ENCODE measurements at places on chromosomes 16 and 17.

DNA sequence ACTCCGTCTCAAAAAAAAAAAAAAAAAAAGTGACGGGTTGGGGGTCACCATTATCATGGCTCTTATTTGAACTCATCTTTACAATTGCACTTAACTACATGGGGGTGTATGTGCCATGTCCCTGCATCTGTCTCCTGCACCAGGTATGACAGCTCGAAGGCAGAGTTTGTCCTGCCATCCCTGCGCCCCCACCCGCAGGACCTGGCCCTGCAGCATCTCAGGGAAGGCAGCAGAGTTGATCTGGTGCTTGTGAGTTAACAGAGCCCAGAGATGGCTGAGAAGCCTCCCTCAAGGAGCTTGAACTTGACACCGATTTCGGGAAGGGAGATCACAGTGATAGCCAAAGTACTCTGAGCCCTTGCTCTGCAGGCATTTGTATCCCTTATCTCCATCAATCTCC is 44.8 kb downstream of the C16orf82 start:
- no peak for DNase-seq

- DNase-seq = no peak
Observed at GRCh38 chr17:28492352-28493310, 13.5 kb upstream of the FOXN1 start.

- peak; percentile 52 for DNase-seq
Observed at GRCh38 chr16:77675464-77676324, 46.6 kb upstream of the NUDT7 start.

GRCh38 chr17:66944351-66945146 is 20.0 kb upstream of the CACNG4 start:
- DNase-seq = no peak

DNA sequence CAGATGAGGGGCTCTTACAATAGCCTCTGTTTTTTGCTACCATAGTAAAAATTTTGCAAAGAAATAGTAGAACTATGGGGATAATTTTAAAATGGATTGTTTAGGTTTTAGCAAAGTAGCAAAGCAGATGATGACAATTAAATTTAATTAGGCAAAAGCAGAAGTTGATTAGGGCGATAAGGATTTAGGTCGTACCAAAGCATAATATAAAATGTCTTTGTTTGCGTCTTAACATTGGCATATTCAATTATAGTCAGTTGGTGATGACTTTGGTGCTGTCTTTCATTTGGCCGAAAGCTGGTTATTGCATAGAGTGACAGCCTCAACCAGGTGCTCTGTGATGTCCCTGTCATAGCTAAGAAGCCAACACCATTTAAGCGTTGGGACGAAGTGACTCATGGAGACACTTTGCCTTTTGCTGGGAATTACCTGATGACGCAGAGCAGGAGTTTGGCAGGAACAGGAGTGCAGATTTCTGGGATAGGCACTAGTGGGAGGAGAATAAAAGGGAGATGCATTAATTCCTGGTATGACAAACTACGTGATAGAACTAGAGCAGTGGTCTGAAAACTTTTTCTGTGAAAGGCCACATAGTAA is 38.3 kb downstream of the MAP2K6 start:
- no peak for DNase-seq

DNA sequence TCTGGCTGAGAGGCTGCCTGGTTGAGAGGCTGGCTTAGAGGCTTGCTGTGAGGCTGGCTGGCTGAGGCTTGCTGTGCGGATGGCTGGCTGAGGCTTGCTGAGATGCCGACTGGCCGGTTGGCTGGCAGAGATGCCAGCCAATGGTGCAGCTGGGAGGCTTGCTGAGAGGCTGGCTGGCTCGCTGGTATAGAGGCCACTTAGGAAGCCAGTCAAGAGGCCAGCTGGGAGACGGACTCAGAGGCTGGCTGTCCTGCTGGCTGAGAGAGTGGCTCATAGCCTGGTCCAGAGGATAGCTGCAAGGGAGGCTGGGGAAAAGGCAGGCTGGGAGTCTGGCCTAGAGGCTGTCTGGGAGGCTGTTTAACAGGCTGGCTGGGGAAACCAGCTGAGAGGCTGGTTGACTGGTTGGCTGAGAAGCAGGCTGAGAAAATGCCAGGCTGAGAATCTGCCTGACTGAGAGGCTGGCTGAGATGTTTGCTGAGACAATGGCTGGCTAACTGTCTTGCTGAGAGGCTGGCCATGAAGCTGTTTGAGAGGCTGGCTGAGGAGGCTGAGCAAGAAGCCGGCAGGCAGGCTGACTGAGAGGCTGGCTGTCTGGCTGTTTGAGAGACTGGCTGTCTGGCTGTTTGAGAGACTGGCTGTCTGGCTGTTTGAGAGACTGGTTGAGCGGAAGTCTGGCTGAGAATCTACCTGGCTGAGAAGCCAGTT is 37.5 kb upstream of the ACSM2B start:
- DNase-seq = no peak

DNA sequence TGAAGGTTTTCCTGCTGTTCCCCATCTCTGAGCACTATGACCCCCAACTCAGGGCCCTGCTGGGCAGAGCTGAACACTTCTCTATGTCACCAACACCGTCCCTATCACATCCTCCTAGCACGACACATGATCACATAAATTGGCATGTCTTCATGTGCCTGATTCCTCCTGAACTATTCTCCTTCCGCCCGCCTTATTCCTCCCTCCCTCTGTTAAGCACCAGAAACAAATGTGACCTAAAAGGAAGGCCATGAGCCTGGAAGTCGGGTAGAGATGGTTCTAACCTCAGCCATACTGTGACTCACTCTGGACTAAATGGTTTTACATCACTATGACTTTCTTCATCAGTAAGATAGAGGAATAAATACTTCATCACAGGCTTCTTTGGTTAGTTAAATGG is 80.8 kb upstream of the DYNLRB2 start:
- DNase-seq = no peak

DNA sequence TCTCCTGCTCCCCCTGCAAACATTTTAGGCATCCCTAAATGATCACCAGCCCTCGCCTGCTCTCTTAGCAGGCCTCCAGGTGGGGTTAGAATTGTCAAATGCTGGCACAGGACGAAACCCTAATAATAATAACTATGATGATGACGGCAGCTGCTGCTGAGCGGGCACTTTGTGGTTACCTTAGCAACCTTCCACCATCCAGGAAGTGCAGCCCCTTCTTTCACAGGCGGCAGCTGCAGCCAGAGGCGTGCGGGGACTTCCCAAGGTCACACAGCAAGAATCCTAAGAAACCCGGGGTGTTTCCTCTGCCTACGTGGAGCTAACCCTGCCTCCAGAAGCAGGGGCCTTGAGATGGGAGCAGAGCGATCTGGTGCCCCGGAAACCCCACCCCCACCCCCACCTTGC is 22.4 kb upstream of the EIF1 start:
- DNase-seq = no peak

- no peak for DNase-seq
Observed at GRCh38 chr16:72961863-72962262, 86.1 kb downstream of the ZFHX3 start.

DNA sequence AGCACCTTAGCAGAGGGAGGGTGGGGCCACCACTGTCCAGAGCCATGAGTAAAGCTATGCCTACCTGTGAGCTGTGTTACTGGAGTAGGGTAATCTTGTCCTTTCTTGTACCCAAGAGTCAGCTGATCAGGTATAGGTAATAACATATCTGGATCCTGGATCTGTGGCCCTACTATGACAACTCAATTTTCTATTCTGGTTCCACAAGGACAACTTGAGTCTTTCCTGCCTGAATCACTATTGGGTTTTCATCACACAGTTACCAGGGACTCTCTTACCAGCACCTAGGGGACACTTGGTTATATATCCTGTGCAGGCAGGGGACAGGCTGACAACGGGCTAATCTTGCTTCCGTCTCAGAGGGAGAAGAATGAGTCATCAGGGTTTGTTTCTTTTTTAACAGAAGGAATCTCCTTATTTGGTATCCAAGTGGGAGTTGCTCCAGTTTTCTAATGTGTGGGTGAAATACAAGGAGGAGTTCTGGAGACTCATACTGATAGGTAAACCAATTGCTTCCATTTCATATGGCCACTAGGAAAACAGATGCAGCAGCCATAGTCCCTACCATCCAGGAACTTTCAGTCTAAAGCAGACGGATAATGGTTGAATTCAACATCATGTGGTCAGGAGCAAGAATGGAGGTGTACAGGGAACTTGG is 6.8 kb downstream of the ZNF267 start:
- DNase-seq = no peak

- no peak for DNase-seq
Observed at GRCh38 chr16:68450741-68451255, 2.5 kb upstream of the SMPD3 start.

DNA sequence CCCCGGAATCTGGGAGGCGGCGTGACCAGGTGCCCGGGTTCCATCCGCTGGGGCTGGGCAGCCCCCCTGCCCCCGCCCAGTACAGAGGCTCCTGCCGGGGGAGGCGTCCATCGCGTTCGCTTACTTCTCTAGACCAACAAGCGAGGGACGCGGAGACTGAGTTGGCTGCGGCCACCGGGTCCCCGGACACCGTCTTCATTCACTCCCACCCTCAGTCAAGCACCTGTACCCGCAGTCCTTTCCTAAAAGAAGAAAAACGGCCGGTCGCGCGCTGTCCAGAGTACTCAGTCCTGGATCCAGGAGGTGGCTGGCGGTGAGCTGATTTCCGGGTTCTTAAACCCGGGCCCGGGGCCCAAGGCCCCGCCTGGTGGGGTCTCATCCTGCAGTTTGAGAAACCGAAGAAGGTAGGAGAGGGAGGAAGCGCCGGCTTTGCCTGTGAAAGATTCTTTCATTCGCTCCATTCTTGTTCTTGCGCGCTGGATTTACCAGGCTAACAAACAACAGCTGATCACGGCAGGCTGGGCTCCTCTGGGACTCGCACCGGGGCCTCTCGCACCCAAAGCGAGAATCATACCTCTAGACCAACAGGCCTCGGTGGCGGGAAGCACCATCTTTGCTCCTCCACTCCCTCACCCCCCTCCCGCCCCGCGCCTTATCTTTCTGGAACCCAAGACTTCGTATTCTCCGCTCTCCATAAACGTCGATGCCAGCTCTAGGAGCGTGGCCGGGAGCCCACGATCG is 17.4 kb upstream of the OR1F1 start:
- DNase-seq = no peak

DNA sequence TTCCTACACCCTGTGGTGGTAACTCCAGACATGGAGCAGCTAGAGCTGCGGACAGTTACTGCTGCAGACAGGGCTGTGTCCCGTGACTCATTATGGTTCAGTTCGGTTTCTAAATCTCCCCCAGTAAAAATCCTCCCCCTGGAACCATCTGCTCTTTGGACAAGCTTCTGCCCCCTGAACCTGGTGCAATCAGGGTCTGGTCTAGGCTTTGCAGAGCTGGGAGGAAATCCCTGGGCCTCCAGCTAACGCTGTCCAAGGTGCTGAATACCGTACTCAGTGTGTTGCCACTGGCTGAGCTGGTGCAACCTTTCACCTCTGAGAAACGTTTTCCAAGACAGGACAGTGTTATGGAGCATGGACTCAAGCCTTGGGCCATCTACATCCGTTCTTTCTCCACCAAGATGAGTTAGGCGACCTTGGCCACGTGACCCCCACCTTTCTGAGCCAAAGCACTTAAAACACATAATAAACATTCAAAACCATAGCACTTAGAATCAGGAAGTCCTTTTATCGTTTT is 142.0 kb downstream of the CPPED1 start:
- DNase-seq = peak; percentile 4

- no peak for DNase-seq
Observed at GRCh38 chr17:82234211-82235055, 5.6 kb downstream of the SLC16A3 start.

GRCh38 chr17:61532826-61533225 is 58.2 kb downstream of the NACA2 start:
- DNase-seq = no peak

DNA sequence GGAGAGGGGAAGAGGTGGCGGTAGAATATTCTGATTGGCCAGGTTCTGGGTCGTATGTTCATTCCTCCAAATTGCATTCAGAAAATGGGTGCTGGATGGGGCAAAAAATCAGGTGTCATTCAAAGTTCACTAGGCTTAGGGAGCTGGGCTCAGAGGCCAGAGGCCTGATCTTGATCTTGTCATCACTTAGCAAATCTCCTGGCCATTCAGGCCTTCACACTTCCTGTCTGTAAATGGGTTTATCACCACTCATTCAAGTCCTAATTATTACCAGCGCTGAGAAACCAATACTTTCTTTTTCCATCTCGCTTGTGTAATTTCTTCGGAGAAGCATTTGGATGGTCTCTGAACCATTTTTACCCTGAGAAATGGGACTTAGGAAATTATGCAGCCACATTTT is 50.8 kb downstream of the BMERB1 start:
- DNase-seq = no peak

GRCh38 chr17:60545465-60546191 is 19.6 kb upstream of the APPBP2 start:
- DNase-seq = no peak

GRCh38 chr16:64459821-64460220 is 662.0 kb downstream of the CDH11 start:
- DNase-seq = no peak

DNA sequence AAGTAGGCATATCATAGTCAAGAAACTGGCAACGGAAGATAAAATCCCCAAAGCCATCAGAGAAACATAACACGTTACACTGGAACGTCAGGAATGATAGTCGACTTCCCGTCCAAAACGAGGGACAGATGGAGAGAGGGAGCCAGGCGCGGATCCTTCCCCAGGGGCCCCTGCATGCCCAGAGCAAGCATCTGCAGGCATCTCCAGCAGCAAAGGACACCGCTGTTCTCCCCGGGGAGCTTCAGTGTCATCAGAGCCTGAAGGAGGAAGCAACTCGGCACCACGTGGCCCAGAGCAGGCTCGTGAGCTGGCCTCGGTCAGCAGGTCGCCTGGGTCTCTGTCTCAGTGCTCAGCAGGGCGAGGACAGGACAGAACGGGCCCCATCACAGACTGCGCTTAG is 50.1 kb downstream of the LMF1 start:
- no peak for DNase-seq

- no peak for DNase-seq
Observed at GRCh38 chr16:79298894-79299799, 301.4 kb downstream of the MAF start.

DNA sequence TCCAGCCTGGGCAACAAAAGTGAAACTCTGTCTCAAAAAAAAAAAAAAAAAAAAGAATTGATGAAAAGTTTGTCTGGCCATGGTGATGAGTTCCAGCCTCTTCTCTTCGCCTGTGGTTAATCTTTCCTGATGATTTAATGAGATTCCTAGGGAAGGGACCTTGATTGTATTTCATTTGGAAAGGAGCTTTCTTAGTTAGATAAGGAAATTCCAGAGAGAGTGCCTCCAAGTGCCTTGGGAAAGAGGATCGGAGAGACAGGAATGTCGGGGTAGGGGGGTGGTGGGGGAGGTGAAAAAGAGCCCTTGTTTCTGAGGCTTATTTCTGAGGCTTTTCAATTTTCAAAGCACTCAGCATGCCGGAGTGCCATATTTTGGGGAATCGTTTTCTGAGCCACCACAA is 93.2 kb upstream of the SIAH1 start:
- no peak for DNase-seq

GRCh38 chr16:89315791-89316581 is 98.5 kb downstream of the ZNF778 start:
- DNase-seq = peak; percentile 69

Data from KG1 (cell line).